Endothelial cell (in vitro differentiated cells): ENCODE measurements at places on chromosomes 16 and 17.

DNA sequence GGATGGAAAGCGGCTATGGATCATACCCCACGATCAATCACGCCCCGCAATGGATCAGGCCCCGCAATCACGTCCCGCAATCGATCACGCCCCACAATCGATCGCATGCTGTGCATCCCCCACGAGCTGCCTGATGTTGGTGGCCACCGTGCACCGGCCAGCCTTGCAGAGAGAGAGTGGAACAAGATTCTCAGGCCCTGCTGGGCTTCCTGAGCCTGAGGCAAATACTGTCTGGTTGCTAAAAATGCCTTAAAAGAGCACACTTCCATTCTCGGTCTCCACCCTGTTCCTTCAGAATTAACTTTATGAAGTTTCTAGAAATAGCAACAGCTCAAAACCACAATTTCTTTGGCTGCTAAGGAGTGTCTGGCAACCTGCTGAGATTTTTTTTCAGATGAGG, 81.5 kb downstream of the VPS53 start:
- H3K27me3 ChIP-seq, result peaks cover 2% of the 10 kb centered on the region
- no peaks in the 10 kb centered on the region for H3K4me1 ChIP-seq
- H3K4me3 ChIP-seq, result no peak overlapping the region
- DNase-seq, result no peak
- no peak overlapping the region for H3K27ac ChIP-seq

GRCh38 chr17:42028791-42029127, 8.9 kb downstream of the NKIRAS2 start:
- H3K27ac ChIP-seq, result no peak overlapping the region
- peaks cover 4% of the 10 kb centered on the region for H3K27me3 ChIP-seq
- peaks cover 28% of the 10 kb centered on the region for H3K4me1 ChIP-seq

DNA sequence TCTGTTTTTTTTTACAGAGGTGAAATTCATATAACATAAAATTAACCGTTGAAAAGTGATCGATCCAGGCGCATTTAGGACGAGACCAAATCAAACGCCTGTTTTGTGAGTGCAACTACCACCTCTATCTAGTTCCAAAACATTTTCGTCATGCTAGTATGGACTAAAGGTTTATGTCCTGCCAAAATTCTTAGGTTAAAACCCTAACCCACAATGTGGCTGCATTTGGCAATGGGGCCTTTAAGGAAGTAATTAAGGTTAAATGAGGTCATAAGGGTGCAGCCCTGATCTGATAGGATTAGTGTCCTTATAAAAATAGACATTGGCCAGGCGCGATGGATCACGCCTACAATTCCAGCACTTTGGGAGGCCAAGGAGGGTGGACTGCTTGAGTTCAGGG, 32.8 kb upstream of the RCVRN start:
- no peaks in the 10 kb centered on the region for H3K4me1 ChIP-seq
- H3K4me3 ChIP-seq, result no peak overlapping the region
- no peak overlapping the region for H3K27ac ChIP-seq
- H3K36me3 ChIP-seq, result no peaks in the 10 kb centered on the region
- DNase-seq, result no peak
- peaks cover 5% of the 10 kb centered on the region for H3K27me3 ChIP-seq

GRCh38 chr17:50447870-50448595, 20.6 kb downstream of the CHAD start:
- no peaks in the 10 kb centered on the region for H3K27me3 ChIP-seq
- H3K27ac ChIP-seq, result no peak overlapping the region
- DNase-seq, result no peak

- H3K27me3 ChIP-seq, result peaks cover 2% of the 10 kb centered on the region
- no peak overlapping the region for H3K27ac ChIP-seq
- no peaks in the 10 kb centered on the region for H3K36me3 ChIP-seq
- no peak overlapping the region for H3K4me3 ChIP-seq
These were observed 106.9 kb downstream of the RGS9 start for GRCh38 chr17:65243838-65244625.

DNA sequence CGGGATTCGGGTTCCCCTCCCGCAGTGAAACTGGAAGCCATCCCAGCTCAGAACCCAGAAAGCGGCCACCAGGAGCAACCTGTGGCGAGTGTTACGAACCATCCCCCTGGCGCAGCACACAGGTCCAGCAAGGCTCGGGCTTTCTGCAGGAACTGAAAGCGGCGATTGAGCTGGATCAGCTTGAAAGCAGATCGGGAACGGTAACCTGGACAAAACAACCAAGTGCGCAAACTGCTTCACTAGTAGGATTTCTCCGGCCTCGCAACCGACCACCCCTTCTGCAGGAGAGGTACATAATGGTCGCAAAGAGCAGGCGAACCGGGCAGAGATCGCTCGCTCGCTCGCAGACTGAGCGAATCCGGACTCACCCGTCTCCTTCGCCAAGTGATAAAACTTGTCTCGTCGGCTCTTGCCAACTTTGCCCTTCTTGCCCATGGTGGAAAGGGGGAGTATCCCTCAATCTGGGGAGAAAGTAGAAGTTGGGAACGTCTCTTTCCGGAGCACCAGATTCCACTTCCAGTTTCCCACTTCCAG, 696 bp upstream of the PSMC5 start:
- H3K27me3 ChIP-seq, result peaks cover 39% of the 10 kb centered on the region
- H3K27ac ChIP-seq, result peak overlapping the region; percentile 100
- H3K36me3 ChIP-seq, result peaks cover 79% of the 10 kb centered on the region
- H3K4me1 ChIP-seq, result peaks cover 45% of the 10 kb centered on the region
- DNase-seq, result peak; percentile 43

DNA sequence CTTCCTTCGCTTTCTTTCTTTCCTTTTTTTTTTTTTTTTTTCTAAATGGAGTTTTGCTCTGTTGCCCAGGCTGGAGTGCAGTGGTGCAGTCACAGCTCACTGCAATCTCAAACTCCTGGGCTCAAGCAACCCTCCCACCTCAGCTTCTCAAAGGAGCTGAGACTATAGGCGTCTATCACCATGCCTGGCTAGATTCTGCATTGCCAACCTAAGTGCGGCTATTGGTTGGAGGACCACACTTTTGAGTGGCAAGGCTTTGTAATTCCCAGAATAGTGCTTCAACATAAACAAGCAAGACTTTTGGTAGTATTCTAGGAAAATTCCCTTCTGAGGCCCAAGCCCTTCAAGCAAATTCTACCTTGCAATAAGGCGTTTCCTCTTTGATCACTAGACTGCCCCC, 107.8 kb downstream of the YPEL2 start:
- H3K27ac ChIP-seq, result peak overlapping the region; percentile 12
- no peaks in the 10 kb centered on the region for H3K36me3 ChIP-seq
- H3K27me3 ChIP-seq, result no peaks in the 10 kb centered on the region
- peaks cover 44% of the 10 kb centered on the region for H3K4me1 ChIP-seq
- DNase-seq, result no peak
- H3K4me3 ChIP-seq, result no peak overlapping the region

- no peak for DNase-seq
- H3K27ac ChIP-seq, result no peak overlapping the region
- no peak overlapping the region for H3K4me3 ChIP-seq
These were observed 4.6 kb downstream of the PCYT2 start for GRCh38 chr17:81906476-81907218.

GRCh38 chr17:80423536-80424225, 8.7 kb downstream of the ENDOV start:
- H3K36me3 ChIP-seq, result peaks cover 4% of the 10 kb centered on the region
- no peak overlapping the region for H3K4me3 ChIP-seq
- H3K4me1 ChIP-seq, result peaks cover 3% of the 10 kb centered on the region
- no peak overlapping the region for H3K27ac ChIP-seq
- H3K27me3 ChIP-seq, result no peaks in the 10 kb centered on the region
- no peak for DNase-seq

DNA sequence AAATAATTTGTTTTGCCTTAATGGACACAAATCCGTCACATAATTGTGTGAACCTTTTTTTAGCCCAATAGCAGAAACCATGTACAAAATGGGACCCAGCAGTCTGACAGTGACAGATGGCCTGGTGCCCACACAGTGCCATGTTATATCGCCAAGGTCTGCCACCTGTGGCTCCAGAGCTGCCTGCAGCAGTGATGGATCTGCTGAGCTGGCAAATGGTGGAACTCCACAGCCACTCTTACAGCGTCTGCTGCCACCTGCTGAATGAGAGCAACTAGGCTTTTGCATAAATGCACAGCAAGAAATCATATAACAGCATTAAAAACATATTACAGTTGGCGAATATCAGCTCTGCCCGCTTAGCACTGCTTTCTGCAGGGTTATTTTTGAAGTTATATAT, 59.4 kb downstream of the NUP93 start:
- H3K4me1 ChIP-seq, result peaks cover 11% of the 10 kb centered on the region
- H3K4me3 ChIP-seq, result no peak overlapping the region
- H3K27me3 ChIP-seq, result peaks cover 4% of the 10 kb centered on the region
- no peak overlapping the region for H3K27ac ChIP-seq
- no peaks in the 10 kb centered on the region for H3K36me3 ChIP-seq
